ENCODE measurements at places on chromosomes 12 and 14.

- DNase-seq: no peak
Observed at GRCh38 chr14:68628605-68629310, 164.1 kb downstream of the ZFP36L1 start.

DNA sequence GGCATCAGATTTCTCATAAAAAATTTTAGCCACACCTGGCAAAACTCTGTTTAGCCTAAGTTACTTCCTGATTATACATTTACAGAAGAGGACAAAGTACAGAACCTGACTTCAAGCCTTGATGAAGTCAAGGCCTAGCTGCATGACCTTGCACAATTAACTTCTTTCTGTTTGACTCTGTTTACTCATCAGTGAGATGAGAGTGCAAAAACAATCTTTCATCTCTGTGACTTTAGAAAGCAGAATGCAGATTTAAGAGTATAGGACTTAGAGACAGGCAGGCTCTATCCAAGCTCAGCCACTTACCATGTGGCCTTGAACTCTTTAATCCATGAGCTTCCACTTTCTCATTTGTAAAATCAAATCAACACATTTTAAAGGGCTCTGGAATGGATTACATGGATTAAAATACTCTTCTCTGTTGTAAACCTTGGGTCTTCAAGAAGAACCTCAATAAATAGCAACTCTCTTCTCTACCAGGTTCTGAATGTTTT is 1178.9 kb downstream of the FLRT2 start:
- DNase-seq: no peak

DNA sequence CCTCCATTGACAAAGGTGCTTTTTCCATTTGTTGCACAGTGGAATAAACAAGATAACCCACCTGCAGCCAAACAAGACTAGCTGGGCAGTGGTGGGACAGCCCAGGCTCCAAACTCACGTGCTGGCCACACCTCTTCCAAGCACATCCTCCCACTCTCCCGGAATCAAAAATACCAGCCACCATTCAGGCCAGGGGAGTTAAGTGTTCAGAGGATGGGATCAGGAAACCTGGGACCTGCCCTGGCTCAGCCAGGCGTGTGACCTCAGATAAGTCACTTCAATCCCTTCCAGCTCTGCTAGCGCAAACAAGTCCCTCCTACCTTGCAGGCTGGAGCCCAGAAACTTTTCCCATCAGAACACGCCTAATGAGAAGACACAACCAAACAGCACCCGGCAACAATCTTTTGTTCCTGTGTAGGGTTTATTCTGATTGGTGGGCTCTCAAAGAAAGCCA is 43.3 kb downstream of the ACTN1 start:
- no peak for DNase-seq

- no peak for DNase-seq
Observed at GRCh38 chr12:64665514-64665913, 55.2 kb downstream of the RASSF3 start.

DNA sequence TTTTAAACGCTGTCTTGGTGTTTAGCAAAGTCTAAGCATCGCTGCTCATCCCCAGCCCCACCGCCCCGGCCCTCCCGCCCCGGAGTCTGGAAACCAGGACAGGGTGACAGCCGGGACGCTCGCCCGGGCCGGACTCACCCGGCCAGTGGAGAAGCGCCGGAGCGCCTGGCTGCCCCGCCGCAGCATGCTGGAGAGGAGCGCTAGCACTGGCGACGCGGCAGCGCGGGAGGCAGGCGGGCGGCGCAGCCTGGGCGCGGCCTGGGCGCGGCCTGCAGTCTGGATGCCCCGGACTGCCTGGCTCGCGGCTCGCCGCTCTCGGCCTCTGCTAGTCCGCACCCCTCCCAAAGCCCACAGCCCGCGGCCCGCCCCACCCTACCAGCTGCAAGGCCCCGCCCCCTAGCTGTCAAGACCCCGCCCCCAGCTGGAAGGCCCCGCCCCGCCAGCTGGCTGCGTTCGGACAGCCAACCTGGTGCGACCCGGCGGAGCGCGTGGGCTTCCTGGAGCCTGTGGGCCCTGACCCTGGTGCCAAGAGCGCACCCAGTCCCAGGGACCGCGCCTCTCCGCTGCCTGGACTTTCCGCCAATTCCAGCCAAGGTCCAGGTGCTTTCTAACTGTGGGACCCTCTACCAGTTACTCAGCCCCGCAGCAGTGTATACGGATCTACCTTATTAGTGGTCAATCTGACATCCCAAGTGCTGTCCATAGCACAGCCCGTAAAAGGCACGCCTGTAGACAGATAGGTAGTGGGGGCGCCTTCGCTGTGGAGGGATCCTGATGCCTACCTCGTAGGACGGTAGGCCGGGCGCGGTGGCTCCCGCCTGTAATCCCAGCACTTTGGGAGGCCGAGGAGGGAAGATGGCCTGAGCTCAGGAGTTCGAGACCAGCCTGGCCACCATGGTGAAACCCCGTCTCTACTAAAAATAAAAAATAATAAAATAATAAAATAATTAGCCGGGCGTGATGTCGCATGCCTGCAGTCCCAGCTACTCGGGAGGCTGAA is at the start of gene ALDH1L2:
ALDH1L2 (minus strand) TSS at position 208 of the 1,000 bp plus-strand sequence; CDS start at position 186, 22 bp downstream.
- DNase-seq: peak; percentile 37

DNA sequence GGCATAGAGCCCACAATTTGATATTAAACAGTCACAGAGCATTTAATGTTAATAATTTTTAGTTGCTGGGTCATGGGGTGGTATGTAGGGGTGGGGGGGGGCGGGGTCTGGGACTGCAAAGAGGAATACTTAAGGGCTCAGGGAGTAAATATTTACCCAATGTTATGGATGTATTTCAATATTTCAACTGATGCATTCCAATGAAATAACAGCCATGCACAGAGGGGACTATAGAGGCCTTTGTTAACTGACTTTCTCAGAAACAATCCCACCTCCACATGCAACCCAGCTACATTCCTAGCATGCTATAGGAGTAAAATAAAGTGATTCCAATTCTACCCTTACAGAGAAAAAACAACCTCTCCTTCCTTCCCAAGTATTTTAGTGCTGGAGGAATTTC is 7.9 kb upstream of the BBS10 start:
- DNase-seq: no peak

GRCh38 chr12:114414866-114415524 is 9.1 kb upstream of the TBX5 start:
- no peak for DNase-seq

- no peak for DNase-seq
Observed at GRCh38 chr14:72828604-72829003, 65.3 kb downstream of the DPF3 start.

DNA sequence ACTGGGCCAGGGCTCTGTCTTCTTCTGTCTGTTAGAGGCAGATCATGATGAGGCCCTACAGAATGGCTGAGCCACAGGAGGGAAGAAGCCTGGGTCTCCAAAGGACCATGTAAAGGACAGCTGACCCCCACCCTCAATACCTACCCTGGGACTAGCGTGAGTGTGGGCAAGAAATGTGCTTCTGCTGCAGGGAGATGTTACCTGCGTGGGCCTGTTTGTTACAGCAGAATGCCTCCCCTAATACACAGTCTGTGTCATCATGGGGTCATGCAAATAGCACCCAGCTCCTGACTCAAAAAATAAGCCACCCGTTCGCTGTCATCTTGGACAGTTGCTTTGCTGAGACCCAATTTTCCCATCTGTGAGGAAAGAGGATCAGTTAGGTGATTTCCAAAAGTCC is 90.6 kb downstream of the CALM1 start:
- DNase-seq: no peak

DNA sequence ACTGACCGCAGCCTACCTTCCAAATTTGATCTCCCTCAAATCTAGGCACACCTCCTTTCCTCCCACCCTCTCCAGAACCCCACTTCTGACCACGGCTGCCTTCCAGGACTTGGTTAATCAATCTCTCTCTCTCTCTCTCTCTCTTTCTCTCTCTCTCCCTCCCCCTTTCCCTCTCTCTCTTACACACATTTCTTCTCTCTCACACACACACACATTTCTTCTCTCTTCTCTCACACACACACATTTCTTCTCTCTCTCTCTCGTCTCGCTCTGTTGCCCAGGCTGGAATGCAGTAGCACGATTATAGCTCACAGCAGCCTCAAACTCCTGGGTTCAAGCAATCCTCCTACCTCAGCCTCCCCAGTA is 521 bp upstream of the GMFB start:
- no peak for DNase-seq

DNA sequence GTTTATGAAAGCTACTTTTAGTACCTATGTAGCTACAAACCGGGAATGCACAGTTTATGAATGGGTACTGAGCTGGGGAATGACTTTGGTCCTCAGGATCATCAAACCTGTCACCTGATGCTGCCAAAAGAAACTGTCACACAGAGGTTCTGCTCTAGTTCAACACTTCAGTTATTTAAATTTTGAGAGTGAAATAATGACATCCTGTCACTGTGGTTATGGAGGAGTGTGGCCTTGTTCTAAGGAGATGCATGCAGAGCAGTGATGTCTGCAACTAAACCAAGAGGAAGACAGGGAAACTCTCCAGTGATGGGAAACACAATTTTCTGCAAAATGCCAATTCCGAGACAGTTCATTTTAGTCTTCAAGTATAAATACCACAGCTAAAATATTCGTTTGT is 4.8 kb upstream of the AEBP2 start:
- no peak for DNase-seq

- no peak for DNase-seq
Observed at GRCh38 chr12:27951898-27952297, 20.6 kb downstream of the PTHLH start.

GRCh38 chr12:74985986-74986319 is 223.7 kb downstream of the KCNC2 start:
- DNase-seq: no peak

DNA sequence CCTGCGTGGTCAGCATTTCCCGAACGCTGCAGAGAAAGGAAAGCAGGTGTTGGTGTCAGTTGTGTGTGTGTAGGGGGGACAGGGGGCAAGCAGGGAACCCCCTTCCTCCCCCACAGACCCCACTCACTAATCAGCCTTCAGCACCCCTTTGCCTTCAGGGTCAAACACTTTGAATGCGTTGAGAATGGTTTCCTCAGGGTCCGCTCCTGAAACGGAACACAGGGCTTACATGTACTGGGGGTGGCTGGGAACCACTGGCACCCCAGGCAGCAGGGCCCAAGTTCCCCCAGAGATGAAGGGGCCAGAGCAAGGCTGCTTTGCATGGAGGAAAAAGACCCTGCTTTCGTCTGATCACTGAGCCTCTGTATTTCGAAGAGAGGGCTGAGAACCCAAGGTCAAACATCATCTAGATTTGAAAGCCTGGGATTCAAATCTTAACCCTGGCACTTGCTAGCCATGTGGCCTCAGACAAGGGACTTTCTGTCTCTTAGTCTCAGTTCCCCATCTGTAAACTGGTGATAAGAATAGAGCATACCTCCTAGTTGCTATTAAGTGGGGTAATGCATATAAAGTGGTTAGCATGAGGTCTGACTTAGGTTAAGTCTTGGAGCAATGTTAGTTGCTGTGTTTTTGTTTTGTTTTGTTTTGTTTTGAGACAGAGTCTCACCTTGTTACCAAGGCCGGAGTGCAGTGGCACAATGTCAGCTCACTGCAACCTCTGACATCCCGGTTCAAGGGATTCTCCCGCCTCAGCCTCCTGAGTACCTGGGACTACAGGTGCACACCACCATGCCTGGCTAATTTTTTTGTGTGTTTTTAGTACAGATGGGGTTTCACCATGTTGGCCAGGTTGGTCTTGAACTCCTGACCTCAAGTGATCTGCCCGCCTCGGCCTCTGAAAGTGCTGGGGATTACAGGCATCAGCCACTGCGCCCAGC is 7.0 kb downstream of the MYL2 start:
- DNase-seq: no peak

GRCh38 chr12:19938491-19938890 is 429.8 kb upstream of the PDE3A start:
- DNase-seq: no peak

DNA sequence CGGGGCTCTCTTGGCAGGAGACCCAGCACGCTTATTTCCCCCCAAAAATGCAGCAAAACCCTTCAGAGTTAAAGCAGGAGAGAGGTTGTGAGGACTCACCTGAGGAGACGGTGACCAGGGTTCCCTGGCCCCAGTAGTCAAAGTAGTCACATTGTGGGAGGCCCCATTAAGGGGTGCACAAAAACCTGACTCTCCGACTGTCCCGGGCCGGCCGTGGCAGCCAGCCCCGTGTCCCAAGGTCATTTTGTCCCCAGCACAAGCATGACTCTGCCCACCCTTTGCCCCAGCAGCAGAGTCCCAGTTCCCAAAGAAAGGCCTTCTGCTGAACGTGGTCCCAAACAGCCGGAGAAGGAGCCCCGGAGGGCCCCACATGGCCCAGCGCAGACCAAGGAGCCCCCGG is 337.7 kb downstream of the TMEM121 start:
- peak; percentile 1 for DNase-seq

GRCh38 chr14:57018065-57018464 is 207.8 kb upstream of the OTX2 start:
- DNase-seq: no peak

GRCh38 chr12:29719381-29719780 is 64.4 kb downstream of the TMTC1 start:
- DNase-seq: no peak
